RPMI7951 (cell line): ENCODE measurements at places on chromosomes 7 and 10.

DNA sequence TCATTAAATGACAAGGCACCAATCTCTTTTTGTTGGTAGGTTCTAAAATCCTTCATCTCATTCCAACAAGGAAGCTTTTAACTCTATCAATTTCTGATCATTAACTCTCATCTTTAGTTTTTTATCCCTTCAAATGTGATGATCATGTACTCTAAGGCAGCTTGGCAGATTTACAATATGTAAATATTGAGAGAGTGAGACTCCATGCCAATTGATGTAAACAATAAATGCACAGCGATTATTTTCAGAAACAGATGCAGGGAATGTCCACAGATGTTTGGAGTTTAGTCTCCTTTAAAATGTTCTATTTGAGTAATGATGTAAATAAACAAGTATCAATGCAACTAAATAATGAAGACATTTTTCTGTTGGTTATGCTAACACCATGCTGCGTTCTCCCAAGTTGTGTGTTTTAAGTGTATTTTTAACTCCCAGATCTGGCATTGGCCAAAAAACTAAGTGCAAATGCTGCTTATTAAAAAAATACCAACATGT lies 213.8 kb downstream of the AHR start:
- no peak for DNase-seq

DNA sequence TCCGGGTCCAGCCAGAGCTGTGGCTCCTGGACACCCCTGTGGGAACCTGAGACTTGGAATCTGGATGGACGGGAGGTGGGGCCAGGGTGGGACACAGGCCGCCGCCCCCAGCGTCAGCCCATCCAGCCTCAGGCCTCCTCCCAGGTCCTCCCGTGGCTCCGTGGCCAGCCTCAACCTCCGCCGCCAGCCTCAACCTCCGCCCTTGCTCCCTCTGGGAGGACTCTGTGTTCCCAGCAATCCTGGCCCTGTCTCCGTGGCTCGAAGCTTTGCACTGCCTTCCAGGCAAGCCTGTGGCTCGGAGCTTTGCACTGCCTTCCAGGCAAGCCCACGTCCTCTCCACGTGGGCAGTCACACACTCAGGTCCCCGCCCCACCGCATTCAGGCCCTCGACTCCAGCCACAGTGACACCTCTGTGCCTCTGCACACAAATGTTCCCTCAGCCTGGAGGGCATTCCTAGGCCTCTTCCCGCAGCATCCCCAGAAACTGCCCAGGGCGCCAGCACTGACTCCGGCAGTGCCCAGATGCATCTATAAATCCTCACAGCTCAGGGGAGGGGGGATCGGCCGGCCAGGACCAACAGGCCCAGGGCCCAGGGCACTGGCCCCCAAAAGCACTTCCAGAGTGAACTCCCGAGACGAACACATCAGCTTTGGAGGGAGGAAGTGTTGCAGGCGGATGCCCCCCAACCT lies 44.7 kb upstream of the PDGFA start:
- no peak for DNase-seq

- DNase-seq = peak; percentile 58
Observed at GRCh38 chr10:110279407-110279986, 25.2 kb downstream of the SMNDC1 start.

- DNase-seq = no peak
Observed at GRCh38 chr10:27157150-27157549, 2.0 kb downstream of the MASTL start.

- peak; percentile 81 for DNase-seq
Observed at GRCh38 chr10:103448746-103449145, 3.4 kb downstream of the CALHM2 start.

DNA sequence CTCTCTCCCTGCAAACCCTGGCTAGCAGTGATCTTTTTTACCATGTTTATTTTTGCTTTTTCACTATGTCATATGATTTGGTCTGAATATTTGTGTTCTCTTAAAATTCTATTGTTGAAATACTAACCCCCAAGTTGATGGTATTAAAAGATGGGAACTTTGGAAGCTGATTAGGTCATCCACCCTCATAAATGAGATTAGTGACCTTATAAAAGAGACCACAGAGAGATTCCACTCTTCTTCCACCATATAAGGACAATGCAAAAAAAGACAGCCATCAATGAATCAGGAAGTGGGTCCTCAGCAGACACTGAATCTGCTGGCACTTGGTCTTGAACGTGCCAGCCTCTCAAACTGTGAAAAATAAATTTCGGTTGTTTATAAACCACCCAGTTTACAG lies 112.8 kb upstream of the KCND2 start:
- DNase-seq = no peak

GRCh38 chr7:6500691-6501090 lies 50.6 kb downstream of the GRID2IP start:
- no peak for DNase-seq
